Naive thymus-derived CD8-positive, alpha-beta T cell (primary cell): ENCODE measurements at places on chromosomes 2 and 18.

DNA sequence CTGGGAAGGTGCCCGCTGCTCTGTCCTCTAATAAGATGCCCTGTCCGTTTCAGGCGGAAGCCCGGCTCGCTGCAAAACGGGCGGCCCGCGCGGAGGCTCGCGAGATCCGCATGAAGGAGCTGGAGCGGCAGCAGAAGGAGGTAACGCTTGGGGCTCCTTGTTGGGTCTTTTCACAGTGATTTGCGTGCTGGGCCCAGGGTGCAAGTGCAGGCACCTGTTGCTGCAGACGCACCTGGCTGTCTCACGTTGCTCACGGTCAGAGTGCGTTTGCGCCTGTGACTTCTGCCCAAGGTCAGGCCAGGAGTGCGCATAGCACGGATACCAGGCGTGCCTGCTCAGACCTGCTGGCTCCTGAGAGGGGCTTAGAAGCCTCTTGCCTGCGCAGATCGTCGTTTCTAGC is 81.1 kb downstream of the LRRFIP1 start:
- DNase-seq, result no peak

DNA sequence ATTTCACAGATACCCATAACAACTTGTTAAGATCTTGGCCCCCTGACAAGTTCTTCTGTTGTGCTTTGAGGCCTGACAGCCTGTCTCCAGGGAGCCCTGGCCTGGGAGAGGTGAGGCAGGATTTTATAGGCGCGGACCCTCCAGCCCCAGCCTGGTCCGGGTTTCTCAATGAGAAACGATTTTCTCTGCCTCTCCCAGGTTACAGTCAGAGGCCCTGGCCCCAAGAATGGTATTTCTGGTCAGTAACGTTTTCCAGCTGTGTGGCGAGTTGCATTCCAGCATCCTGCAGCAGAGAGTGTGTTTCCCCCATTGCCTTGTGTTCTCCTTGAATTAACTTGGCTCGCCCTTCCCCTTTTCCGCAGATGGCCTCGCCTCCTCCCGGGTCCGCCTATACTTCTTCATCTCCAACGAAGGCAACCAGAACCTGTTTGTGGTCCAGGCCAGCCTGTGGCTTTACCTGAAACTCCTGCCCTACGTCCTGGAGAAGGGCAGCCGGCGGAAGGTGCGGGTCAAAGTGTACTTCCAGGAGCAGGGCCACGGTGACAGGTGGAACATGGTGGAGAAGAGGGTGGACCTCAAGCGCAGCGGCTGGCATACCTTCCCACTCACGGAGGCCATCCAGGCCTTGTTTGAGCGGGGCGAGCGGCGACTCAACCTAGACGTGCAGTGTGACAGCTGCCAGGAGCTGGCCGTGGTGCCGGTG is 3.0 kb downstream of the INHBB start:
- DNase-seq, result no peak

DNA sequence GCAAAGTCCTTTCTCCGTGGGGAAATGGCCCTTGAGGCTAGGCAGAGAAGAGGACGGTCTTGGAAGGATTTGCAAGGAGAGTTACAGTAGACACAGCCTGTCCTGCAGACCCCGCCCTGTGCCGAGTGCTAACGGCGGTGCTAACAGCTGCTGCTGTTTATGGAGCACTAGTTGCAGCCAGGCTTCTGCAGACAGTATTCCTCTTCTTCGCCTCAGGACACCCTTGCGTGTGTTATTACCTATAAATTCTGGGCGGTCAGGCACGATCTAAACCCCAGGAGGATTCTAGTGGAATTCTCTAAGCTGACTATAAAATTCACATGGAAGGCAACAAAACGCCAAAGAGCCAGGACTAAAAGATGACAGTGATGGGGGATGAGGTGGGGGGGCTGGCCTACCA is 139.8 kb downstream of the GLI2 start:
- DNase-seq, result no peak

- DNase-seq, result no peak
These were observed 72.9 kb downstream of the CLHC1 start for GRCh38 chr2:55159037-55159651.

GRCh38 chr18:60189856-60190255 is 182.7 kb downstream of the MC4R start:
- DNase-seq, result no peak

GRCh38 chr2:233068762-233069418 is 8.7 kb downstream of the INPP5D start:
- no peak for DNase-seq

GRCh38 chr2:120206022-120206581 is 17.1 kb downstream of the TMEM185B start:
- no peak for DNase-seq

GRCh38 chr18:57207124-57207916 is 60.4 kb downstream of the BOD1L2 start:
- DNase-seq, result no peak

GRCh38 chr2:25230198-25230947 is 62.0 kb upstream of the POMC start:
- no peak for DNase-seq

DNA sequence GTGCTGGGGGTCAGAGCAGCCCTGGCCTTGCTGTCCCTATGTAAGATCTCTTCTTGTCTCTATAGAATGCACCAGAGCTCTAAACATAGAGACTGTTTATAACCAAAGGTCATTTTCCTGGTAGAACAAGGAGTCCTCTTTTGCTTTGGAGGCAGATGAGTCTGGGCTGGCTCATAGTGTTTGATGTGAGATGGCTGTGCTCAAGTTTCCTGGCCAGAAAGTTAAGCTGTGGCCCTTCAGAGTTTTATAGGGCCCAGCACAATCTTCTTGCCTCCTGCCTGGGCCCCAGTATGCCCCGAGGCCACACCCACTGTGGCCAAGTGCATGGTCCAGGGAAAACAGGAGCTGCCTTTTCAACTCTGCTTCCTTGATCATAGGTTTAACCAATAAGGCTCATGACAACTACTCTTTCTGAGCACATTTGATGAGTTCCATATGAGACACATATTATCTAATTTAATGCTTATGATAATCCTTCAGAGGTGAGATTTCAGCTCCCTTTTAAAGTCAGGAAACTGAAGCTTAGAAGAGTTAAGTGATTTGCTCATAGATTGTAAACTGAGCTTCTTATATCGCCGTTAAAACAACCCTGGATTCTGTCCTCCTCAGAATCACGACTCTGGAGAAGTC is 66.3 kb downstream of the MYCN start:
- no peak for DNase-seq

DNA sequence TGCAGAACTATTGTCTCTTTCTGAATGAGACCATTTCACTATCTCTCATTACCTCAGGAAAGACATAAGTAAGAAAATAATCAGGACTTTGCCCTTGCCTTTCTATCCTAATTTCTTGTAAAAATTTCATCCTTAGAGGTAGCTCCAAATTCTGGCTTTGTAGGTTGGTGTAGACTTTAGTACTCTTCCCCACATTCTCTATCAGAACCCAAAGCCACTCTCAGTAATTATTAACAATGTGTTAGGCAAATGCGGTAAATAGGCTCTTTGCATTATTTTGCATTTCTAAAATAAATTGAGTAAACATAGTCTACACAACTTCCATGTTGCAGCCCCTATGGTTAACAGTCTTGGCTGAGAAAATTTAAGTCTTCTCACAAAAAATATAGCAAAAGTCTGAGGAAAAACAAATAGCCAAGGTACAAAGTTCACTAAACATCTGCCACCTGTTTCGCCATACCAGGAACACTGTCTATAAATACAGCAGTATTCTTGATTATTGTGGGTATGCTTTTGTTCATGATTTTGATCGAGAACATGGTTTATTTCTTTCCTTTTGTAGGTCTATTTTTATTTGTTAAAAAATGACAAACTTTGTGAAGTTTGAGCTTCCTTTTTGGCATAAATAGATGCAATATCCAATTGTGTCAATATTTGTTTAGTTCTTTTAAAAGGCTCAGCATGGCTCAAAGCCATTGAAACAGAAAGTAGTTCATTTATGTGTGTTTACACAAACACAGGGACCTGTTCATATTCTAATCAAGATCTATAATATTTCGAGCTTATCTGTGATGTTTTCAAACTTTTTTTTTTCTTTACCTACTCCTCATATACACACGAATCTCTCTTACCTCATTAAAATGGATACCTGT is 1061.5 kb downstream of the CNTNAP5 start:
- no peak for DNase-seq

- no peak for DNase-seq
These were observed at the start of gene HAAO for GRCh38 chr2:42792583-42793333. Gene HAAO (minus strand): TSS chr2:42792583. CDS start chr2:42792536, 47 bp downstream.

DNA sequence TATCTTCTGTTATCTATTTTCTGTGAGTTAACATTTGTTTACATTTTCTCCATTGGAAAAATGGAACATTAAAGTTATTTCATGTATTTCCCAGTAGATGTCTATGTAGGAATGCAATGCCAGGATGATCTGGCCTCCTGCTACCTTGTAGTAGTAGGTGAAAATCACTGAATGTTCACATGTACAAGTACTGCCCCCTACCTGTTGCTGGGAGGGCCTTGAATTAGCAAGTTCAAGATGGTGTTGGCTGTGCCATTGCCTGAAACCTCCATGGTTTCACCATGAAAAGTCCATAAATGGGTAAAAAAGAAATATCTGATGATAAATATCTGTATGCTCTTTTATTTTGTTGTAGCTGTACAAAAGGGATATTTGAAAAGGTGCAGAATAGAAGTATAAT is 30.7 kb downstream of the XRCC5 start:
- peak; percentile 52 for DNase-seq

- DNase-seq, result no peak
These were observed 4.2 kb upstream of the USP14 start for GRCh38 chr18:154151-154550.

DNA sequence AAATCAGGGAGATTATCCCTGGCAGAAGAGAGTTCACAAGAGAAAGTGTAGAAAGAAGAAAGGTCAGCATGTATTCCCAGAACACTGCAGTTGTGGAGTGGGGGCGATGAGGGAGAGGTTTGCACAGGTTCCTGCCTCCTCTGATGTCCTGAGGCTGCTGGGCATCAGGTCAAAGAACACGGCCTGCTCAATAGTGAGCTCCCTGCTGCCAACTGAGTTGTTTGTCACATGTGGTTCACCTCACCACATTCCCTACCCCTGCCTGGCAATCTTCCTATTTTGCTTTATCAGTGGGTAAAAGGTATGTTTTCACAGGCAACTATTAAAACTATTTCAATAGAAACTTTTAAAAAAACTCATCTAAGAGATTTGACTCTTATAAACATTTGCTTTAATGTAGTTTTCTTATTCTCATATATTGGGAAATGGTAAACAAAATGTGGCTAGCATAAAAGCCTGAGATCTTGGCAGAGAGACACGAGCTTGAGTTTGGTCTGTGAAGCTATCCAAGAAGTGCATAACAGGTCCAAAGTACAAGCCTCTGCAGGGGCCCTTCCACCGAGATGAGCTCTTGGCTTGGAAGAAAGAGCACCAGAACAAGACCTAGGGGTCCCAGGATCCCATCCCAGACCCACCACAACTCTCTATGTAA is 123.9 kb upstream of the SRD5A2 start:
- no peak for DNase-seq

- no peak for DNase-seq
These were observed 1333.7 kb upstream of the CELF4 start for GRCh38 chr18:38899252-38899651.

DNA sequence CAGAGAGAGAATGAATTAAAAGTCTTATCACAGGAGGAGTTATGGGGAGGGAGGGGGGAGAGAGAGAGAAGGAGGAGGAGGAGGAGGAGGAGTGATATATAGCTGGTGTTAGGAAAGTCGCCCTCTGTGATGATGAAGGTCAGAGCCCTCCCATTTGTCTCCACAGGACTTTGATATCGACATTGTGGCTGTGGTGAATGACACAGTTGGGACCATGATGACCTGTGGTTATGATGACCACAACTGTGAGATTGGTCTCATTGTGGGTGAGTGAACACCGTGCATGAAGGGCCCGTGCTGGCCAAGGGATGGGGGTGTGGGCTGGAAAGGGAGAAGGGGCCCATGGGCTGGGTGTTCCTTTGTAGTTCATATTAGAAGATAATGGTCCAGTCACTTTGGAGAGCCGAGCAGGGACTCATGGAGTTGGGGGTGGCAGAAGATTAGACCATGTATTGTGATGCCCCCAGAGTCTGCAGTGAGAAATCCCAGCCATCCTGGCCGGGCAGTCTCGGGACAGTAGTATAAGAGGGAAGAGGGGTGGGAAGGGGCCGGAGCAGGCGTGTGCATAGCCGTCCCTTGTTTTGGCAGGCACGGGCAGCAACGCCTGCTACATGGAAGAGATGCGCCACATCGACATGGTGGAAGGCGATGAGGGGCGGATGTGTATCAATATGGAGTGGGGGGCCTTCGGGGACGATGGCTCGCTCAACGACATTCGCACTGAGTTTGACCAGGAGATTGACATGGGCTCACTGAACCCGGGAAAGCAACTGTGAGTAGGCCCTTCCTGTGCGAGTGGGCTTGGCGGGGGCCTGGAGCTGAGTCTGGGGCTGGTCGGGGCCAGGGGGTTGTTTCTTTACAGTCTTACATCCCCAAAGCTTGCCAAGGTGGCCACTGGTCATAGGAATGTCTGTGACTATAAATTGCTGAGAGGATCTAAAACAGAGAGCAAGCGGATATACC is 40.0 kb downstream of the HK2 start:
- no peak for DNase-seq

DNA sequence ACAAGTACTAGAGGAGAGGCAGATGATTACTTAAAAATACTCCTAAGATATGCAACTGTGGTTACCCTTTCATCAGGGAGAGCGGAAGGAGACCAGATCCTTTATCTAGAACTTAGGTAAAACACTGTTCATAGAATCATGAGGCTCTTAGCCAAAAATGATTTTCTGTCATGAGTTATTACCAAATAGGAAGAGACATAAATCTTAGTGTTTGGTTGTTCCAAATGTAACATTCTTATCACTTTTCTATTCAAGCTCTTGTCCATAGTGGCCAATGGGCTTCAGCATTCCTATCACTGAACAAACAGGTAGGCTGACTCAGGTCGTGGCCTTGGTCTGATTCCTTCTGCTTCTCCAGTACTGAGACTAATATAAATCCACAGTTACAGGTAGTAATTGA is 38.5 kb downstream of the RPRD1A start:
- no peak for DNase-seq

- DNase-seq, result peak; percentile 28
These were observed 62.1 kb upstream of the MAPRE2 start for GRCh38 chr18:34978953-34979608.

- no peak for DNase-seq
These were observed 61.1 kb downstream of the PRKCE start for GRCh38 chr2:45712570-45712969.

DNA sequence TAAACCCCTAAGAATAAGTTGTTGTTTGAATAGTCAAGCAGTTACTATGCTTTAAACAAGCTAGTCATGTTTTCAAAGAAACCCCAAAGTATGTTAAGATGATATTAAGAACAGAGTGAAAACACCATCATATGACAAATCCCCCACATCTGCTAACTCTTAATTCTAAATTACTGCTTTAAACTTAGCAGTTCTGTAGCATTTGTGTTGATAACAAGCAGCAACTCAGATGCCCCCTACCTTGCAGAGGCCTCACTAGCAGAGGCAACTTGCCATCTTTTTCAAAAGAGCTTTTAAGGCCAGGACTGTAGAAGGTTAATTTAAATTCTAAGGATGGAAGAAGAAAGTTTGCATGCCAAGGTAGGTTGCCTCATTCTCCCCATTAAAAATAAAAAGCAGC is 376.2 kb downstream of the SETBP1 start:
- no peak for DNase-seq

GRCh38 chr2:8680822-8681760 is 765 bp upstream of the ID2 start:
- peak; percentile 78 for DNase-seq

- no peak for DNase-seq
These were observed 227.5 kb downstream of the TPGS2 start for GRCh38 chr18:36601316-36601715.

GRCh38 chr2:46702537-46702936 is 213.1 kb downstream of the MCFD2 start:
- DNase-seq, result no peak

GRCh38 chr2:173659509-173659908 is 304.8 kb downstream of the CDCA7 start:
- DNase-seq, result no peak
